ENCODE measurements at places on chromosomes 16 and 17. TPM values are rescaled to one million over a fixed set of nuclear protein-coding genes. Genes with fewer than 3 reads are reported as not detected.

The TRAPPC2L gene
- 88.6 TPM for total RNA-seq

The SPATA22 gene
- not detected for total RNA-seq

The KCNAB3 gene
- 2.0 TPM for total RNA-seq

The ACSM5 gene
- not detected for total RNA-seq

The SLC16A5 gene
- total RNA-seq, result 18.7 TPM

The HDAC5 gene
- 15.4 TPM for total RNA-seq

The KRTAP16-1 gene
- not detected for total RNA-seq

The ZNF469 gene
- total RNA-seq, result 8.0 TPM

The ZNF629 gene
- 17.1 TPM for total RNA-seq

The NPIPA1 gene
- total RNA-seq, result 28.2 TPM

The ATP2A1 gene
- 1.4 TPM for total RNA-seq

The POLR2A gene
- 95.3 TPM for total RNA-seq

The TBCD gene
- 72.4 TPM for total RNA-seq

The RAB26 gene
- total RNA-seq, result 4.0 TPM

The KRT12 gene
- total RNA-seq, result not detected

The HSPB9 gene
- total RNA-seq, result not detected

The CA4 gene
- total RNA-seq, result not detected

Data from A549 treated with dexamethasone at 1 μM for 4 hours (cell line).